Activated CD8-positive, alpha-beta memory T cell treated with anti-CD3 and anti-CD28 coated beads for 1 hour (primary cell): ENCODE measurements at places on chromosomes 3 and 15.

DNA sequence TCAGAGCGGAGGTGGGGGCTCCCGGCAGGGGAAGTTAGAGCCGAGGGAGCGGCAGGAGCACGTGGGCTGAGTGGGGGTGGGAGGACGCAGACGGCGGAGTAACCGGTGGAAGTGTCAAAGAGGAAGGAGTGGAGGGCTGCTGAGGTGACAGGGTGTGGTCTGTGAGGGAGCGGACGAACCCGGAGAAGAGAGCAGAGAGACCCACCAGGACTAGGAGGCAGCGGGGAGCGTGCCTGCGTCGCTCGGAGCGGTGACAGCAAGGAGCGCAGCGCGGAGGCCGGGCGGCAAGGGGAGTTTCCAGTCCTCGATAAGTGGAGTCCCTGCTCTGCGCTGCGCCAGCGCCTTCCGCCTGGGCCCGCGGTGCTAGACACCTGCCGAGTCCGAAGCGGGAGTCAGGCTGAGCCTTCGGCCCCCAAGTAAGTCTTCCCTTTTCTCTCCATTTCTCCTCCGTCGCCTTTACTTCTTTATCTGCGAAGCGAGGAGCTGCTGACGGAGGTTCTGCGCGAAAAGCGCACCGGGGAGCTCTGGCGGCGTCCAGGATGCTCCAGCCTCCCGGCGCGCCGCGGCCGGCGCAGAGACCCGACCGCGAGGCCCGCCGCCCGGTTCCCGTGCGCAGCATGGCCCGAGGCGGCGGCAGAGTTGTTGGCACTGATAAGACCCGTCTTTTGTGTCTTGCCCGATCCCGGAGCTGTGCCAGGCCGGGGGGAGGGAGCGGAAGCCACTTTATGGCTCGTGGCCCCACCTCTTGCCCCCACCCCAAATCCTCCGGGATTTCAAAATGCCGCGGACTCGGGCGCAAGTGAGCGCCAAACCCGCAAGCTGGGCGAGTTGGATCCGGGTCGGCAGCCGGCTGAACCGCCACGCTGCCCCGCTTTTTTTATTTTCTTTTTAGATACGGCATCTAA lies 533.0 kb upstream of the SEMA6D start:
- no peak for DNase-seq

GRCh38 chr3:100399341-100400071 lies 1.4 kb downstream of the TOMM70 start:
- no peak for DNase-seq

- no peak for DNase-seq
Measured at GRCh38 chr3:180694321-180694720, 15.0 kb upstream of the CCDC39 start.

GRCh38 chr3:66480666-66481065 lies 20.2 kb downstream of the LRIG1 start:
- DNase-seq, result no peak

DNA sequence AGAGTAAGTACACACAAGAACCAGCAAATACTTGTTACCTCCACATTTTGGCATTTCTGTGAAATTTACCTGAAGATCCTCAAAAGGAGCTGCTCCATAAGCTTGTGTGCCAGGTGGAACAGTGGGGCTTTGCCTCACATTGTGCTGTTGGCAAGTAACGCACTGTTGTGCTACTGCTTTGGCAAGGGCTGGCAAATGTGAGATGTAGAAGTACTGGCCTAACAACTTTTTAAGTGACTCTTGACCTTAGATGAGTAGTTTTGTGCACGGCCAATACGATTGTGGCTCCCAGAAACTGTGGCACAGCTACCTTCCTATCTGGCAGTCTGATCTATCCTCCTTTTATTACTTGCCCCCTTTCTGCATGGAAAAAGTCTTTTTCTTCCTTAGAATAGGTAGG lies 337.0 kb downstream of the KCNH8 start:
- DNase-seq, result no peak
